ENCODE measurements at places on chromosomes 16 and 17.

DNA sequence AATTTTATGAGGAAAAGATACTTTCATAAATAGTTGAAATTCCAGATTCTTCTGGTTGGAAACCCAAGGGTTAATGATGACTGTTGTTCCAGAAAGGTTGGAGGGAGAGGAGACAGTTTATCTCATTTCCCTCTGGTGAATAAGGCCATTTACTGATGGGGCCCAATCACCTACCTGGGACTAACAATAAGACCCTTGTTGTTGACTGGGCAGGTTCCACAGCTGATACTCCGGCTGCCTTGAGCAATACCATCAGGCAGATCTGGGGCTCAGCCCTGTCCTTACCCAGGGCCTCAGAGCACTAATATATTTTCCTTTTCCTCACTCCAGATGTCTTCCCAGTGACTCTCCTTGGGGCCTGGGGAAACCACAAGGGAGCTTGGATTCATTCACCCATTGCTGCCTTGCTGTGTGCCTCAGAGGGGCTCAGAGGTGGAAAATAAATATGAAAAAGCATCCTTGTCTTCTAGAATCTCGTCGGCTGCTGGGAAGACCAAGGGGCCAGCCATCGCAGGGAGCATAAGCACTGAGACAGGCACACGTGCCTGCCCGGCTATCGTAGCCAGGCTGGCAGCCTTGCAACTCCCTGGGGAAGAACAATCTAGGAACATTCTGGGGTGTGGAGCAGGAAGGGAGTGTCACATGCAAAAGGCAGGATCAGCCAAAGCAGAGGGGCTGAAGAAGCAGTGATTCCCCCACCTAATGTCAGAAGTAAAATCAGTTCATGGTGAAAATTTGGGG is 54.4 kb downstream of the MPRIP start:
- DNase-seq, result no peak

GRCh38 chr17:76131692-76132573 is 9.1 kb downstream of the FOXJ1 start:
- no peak for DNase-seq

- DNase-seq, result no peak
Observed at GRCh38 chr16:85391175-85391707, 221.9 kb upstream of the GSE1 start.

- DNase-seq, result no peak
Observed at GRCh38 chr17:78976907-78977680, 2.6 kb downstream of the LGALS3BP start.

- DNase-seq, result no peak
Observed at GRCh38 chr17:62596662-62597061, 30.8 kb upstream of the MRC2 start.

DNA sequence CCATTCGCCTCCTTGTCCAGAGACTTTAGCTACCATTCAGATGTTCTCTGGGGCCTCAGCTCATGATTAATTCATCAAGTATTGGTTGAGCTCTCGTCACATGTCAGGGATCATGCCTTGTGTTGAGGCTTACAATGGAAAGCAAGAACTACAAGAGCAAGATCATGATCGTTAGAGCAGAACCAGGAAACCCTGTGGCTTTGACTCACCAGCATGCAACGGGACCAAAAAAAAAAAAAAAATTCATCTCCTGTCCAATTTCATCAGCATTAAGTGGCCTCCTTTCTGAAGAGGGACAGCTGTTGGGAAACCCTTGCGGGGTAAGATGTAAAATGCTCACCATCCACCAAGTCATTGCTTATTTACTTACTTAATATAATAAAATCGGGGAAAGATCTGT is 12.1 kb upstream of the USP10 start:
- DNase-seq, result no peak

DNA sequence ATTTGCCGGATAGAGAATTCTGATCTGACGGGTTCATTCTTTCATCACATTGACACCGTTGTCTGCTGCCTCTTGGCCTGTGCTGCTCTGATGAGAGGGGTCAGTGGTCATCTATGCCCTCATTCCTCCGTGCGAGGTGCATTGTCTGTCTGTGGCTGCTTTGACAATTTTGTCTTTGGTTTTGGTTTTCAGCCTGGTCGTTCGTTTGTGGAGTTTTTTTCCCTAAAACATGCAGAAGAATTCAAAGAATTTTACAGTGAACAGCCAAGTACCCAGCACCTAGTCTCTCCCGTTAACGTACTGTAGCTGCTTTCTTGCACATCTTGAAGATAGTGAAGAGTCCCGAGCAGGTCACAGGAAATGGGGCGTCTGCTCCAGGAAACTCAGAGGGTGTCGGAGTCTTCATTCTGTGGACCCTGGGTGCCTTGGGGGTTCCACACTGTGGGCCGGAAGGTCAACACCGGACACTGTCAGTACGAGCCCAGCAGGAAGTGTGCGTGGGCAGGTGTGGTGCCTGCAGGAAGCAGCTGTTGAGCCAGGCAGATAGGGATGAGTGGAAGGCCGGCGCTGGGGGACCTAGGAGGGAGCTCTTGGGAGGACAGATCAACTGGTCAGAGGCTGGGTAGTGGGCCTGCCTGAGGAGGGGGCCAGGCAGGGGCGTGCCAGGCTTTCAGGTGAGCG is 28.2 kb downstream of the CRAMP1 start:
- DNase-seq, result no peak

DNA sequence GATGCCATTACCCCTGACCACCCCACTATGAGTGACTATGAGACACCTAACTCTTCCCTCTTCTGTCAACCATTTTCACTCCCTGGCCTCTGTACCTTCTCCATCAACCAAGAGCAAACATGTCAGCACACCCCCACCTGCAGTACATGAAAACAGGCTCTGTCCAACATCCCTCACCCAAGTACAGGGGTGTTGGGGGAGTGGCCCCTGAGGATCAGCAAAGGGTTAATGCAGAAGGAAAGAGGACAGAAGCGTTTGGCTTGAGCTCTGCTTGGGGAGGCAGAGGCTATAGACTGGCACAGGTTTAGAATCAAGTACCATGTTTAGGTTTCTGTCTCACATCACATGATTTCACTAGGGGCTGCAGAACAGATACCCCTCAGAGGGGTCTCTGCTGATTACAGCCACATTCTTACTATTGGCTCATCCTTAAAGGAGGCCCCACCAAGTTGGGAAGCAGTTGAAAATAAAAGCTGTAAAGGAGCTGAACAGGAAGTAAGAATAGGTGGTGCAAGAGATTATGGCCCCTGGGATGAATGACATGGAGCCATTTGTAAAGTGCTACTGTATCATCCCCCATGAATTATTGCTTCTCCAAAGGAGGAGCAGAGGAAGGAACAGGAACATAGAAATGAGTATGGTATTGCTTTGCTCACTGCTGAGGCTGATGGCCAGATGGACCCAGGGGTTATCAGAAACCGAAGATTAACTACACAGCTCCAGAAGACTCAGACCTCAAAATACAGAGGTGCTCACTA is 2.4 kb upstream of the PSMC3IP start:
- DNase-seq, result no peak

- no peak for DNase-seq
Observed at GRCh38 chr17:79781012-79781650, 3.2 kb downstream of the CBX2 start.

- no peak for DNase-seq
Observed at GRCh38 chr16:28610595-28611191, 849 bp upstream of the SULT1A1 start.

DNA sequence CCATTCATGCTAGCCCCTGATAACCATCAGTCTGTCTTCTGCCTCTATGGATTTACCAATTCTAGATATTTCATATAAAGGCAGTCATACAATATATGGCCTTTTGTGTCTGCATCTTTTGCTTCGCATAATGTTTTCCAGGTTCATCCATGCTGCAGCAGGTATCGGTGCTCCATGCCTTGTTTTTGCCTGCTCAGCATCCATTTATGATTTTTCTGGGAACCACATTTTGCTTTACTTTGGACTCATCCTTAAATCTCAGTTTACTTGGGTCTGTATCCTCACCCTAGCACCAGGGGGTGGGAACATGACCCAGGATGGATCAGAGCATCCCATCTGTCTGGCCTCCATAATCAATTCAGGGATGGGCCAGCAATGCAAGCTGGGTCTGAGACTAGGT is 325.7 kb downstream of the XYLT1 start:
- DNase-seq, result no peak

- DNase-seq, result no peak
Observed at GRCh38 chr17:65514541-65514940, 46.9 kb downstream of the AXIN2 start.

DNA sequence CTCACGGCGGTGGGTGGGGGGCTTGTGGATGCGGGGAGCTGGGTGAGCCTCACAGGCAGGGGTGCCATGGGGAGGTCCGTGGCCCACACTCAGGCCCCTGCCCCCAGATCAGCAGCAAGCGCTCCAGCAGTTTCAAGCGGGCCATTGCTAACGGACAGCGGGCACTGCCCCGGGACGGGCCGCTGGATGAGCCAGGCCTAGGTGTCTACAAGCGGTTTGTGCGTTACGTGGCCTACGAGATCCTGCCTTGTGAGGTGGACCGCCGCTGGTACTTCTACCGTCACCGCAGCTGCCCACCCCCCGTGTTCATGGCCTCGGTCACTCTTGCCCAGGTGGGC is 1.1 kb downstream of the RHBDL1 start:
- DNase-seq, result no peak

DNA sequence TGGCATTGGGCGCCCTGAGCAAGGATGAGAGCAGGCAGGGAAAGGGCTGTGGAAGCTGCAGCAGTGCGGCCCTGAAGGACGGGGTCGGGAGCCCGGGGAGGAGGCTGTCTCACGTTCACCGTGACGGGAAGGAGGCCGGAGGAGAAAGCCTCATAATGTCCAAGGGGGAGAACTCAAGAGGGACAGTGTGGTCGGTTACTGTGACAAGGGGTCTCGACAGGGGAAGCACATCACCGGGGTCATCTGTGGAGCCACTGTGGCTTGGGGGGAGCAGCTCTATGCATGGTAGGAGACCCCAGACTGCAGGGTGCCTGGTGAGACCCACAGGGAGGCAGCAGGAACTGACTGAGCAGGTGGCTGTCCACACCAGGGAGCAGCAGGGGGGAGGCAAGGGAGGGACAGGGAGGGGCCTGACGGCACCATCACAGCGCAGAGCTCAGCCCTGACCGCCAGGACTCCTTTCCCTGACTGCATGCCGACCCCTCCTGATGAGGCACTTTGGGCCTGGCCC is 154.6 kb upstream of the CHMP6 start:
- no peak for DNase-seq

DNA sequence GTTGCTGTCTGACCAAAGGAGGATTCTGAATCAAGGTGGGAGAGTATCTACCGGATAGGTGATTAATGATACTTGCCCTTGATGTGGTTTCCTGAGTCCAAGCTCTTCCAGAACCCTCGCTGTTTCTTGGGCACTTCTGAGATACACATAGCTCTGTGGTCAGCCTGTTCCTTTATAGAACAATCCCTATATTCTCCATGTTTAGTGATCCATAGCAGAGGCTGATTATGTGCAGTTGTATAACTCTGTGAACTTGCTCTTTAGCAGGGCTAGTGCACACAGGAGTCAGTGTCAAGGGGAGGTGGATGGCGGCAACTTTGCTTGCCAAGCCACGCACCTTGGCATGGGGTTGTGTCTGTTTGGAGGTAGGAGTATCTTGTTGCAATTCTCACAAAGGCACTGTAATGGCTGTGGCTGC is 36.1 kb downstream of the ARL4D start:
- DNase-seq, result no peak

DNA sequence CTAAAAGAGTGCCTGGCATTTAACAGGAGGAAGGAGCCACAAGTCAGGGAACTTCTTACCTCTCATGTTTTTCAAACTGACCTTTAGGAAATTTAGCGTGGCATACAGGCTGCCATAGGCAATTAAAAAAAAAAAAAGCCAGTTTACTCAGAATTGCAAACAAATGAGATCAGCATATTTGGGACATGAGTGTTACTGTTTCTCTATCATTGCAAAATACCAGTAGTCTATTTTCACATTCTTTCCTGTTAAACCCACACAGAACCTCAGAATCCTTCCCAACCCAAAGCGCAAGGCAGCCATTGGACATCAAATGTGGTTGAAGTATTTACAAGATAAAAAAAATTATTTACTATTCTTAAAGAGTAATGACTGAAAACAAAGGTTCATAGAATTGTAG is 366.4 kb upstream of the DYNLRB2 start:
- DNase-seq, result no peak

GRCh38 chr17:43628089-43628650 is 33.6 kb downstream of the MEOX1 start:
- no peak for DNase-seq

GRCh38 chr17:71335212-71335611 is 785.6 kb upstream of the SOX9 start:
- DNase-seq, result no peak

DNA sequence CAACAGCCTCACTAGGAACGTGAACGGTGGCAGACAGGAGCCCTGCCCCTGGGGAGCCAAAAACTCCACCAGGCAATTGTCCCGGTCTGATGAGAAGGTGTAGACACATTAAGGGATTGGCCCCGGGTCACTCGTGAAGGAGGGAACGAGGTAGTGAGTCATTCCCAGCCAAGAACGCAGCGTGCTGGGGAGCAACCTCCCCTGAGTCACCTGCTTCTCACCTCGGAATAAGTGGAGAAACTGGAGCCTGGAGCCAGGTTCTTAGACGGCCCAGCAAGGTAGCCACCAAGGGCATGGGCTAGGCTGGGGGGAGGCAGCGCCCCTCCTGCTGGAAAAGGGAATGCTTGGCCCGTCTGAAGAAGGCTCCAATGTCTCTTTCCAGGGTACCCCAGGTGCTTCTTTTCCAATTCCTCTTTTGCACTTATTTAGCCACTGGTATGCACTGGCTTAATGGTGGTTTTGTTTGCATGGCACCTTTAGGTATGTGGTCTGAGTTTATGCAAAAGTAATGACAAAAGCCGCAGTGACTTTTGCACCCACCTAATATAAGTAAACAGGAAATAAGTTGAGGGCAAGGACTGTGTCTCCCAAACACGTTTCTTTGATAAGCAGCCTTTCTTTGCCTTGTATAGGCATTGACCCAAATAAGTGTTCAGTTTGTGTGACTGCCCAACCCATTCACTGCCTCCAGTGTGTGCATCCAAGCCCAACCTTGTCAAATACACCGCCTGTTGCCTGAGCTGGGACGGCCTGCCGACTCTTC is 1.8 kb upstream of the HELZ start:
- DNase-seq, result peak; percentile 70

DNA sequence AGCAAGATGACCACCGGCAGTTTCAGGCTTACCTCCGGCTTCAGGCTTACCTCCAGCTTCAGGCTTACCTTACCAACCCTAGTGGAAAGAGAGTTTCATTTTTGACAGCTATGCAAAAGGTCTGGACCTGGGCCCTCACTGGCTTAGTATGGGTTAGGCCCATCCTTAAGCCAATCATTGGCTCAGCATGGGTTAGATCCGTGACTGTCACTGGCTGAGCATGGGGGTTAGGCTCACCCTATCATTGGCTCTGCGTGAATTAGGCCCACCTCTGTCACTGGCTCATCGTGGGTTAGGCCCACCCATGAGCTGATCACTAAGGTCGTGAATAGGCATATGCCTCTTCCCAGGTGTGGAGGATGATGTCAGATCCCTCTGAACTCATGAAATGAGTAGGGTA is 8.1 kb downstream of the NDE1 start:
- no peak for DNase-seq

DNA sequence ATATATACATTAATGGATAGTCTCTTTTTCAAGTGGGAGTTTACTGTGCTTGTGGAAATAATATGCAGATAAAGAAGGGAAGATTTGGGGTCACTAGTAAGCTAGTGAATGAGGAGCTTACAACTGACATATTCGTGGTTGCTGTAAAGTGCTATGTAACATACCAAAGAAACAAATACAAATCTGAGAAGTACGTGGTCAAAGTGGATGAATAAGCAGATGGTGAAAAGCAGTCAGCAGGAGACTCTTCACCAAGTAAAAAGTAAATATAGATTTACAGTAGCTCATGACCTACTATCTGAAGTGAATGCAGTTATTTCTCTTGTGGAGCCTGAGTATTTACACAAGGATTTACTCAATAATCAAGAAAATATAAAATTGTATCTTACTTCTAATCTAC is 136.6 kb upstream of the ELAC2 start:
- DNase-seq, result no peak
